ENCODE measurements at places on chromosomes 13 and 19.

DNA sequence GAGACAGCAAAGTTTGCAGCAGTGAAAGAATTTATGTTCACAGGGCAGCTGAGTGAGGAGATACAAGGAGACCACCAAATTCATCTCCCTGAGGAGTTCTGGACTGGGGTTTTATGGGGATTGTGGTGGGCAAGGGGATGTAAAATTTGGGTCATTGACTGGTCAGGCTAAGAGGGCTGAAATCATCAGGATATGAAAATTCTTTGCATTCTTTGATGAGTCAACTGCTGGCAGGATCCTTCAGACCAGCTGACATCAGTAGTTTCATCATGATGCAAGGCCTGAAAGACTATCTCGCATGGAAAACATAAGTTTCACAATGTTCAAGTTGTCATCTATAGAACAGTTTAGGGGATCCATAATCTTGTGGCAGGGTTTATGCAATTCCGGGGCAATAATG, 869.5 kb upstream of the PCDH9 start:
- no peak for DNase-seq

- no peak for DNase-seq
These were observed 22.1 kb downstream of the CAPN12 start for GRCh38 chr19:38721979-38722773.

DNA sequence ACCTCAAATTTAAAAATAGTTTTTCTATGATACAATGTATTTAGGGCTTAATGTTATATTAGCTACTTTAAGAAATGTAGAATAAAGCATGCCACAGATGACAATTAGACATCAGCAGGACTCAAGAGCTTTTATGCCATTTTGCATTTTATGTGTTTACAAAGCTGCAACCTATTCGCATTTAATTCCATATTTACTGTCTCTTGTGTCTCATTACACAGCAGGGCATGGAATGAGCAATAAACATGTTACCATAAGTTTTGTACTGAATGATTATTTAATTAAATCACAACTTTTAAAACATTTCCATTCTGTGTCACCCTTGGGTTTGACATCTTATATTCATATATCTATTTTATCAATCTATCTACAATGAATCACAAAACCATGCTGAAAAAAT, 1756.9 kb downstream of the PCDH9 start:
- DNase-seq = no peak

DNA sequence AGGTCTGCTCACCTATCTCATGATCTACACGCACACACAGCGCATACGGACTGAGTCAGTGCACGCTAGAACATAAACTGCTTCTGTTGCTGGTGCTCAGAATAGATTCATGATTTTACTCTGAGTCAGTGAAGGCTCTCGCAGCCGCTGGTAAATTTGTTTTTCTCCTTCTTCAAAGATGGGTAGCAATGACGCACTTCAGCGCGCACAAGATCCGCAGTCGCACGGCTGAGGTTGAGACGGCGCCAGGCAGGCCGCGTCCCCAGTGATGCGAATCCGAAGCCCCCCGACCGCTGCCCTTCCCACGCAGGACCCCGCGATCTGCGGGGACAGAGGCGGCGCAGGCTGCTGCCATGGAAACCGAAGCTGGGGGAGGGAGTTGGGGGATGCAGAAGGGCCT, 103.7 kb upstream of the USP29 start:
- DNase-seq = no peak

DNA sequence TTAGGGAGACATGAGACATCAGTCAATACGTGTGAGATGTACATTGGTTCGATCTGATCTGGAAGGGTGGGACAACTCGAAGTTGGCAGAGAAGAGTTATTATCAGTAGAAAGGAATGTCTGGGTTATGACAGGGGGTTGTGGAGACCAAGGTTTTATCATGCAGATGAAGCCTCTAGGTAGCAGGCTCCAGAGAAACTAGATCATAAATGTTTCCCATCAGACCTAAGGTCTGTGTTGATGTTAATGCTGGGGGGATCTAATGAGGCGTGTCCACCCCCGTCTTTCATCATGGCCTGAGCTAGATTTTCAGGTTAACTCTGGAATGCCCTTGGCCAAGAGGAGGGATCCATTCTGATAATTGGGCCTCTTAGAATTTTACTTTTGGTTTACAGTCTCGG, 187.0 kb upstream of the KL start:
- DNase-seq = no peak

- no peak for DNase-seq
These were observed 62.8 kb upstream of the STARD13 start for GRCh38 chr13:33348366-33348765.

DNA sequence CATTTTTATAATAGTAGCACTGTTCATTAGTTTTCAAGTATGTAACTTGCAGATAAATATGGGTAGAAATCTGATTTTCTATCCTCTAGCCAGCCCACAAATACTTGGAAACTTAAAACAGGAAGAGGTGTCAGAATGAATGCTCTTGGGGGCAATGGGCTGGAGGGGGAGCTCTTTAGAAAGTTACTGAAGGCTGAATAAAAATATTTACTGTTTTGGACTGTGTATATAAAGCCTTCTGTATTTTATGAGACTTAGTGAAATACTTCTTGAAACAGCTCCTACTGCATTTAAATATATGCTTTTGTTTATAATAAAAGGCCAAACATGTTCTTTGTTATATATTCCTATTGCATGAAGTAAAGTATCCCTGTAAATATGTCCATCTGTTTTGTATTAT, 138.8 kb downstream of the RGCC start:
- DNase-seq = no peak

- no peak for DNase-seq
These were observed 7.0 kb downstream of the KLF5 start for GRCh38 chr13:73065665-73066340.

DNA sequence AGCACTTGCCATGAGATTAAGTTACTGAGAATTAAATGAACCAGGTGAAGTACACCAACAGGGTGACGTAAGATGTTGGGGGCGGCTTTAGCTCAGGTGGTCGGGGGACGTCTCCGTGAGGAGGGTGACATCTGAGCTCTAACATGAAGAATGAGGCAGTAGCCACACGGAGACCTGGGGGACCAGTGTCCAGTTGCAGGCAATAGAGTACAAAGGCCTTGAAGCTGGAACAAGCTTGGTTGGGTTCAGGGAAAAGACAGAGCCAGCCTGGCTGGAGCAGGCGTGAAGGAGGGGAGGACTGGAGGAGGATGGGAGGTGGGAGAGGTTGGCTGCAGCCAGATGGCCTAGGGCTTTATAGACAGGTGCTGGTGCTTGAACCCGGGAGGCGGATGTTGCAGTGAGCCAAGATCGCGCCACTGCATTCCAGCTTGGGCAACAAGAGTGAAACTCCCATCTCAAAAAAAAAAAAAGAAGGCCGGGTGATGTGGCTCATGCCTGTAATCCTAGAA, 1.6 kb downstream of the SPINT2 start:
- DNase-seq = no peak

DNA sequence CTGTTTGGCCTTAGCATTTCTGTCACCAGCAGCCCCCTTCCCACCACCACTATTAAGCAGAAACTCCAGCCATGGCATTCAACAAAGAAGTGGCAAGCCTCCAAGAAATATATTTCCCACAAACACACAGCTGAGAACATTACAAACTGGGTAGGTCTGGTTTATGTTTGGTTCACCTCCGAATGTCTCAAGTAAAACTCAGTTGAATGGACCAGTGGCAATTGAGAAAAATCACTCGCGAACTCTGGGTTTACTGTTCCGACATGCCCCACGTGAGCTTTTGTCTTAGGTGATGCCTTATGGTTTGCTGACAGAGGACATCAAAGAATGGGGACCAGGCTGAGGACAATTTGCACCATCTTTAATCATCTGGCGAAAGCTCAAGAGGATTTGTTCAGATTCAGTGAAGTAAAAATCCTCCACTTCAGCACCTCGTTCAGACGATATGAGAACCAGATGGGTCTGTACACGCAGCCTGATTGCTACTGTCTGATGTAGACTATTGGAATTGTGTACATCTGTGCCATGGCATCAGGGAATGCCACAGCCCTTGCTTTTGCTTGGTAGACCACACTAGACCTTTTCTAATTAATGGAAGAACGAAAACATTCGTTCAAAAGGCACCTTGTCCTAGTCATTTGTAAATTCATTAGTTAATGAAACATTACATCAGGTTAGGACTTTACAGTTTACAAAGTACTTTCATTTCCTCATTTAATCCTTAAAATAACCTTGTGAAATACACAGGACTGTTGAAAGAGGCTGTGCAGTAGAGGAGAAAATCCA, 59.4 kb downstream of the SLC10A2 start:
- DNase-seq = no peak

Measured in activated CD4-positive, alpha-beta T cell treated with anti-CD3 and anti-CD28 coated beads, Interleukin-2, amount 50 U/mL, for 16 hours (primary cell).